ENCODE measurements at places on chromosomes 7 and 10.

DNA sequence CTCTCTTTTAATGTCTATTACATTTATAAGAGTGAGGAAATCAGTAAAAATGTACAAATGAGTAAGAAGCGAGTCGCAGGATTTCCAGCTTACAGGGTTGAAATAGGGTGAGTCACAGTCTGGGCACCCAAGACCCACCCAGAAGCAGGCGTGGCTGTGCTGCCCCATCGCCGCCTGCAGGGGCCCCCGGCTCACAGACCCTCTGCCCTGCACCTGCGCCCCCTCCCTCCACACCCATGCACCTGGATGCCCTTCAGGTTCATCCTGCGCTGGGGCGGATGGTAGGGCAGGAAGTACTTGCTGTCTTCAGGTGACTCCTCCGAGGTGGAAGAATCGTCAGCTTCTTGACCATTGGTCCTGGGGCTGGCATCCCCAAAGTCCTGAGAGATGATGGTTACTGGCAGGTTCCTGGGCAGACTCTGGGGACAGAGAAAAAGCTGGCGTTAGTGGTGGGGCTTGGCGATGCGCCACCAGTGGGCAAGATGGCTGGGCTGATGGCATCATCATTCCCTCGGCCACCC lies 90.2 kb upstream of the GNA12 start:
- peak; percentile 56 for DNase-seq

DNA sequence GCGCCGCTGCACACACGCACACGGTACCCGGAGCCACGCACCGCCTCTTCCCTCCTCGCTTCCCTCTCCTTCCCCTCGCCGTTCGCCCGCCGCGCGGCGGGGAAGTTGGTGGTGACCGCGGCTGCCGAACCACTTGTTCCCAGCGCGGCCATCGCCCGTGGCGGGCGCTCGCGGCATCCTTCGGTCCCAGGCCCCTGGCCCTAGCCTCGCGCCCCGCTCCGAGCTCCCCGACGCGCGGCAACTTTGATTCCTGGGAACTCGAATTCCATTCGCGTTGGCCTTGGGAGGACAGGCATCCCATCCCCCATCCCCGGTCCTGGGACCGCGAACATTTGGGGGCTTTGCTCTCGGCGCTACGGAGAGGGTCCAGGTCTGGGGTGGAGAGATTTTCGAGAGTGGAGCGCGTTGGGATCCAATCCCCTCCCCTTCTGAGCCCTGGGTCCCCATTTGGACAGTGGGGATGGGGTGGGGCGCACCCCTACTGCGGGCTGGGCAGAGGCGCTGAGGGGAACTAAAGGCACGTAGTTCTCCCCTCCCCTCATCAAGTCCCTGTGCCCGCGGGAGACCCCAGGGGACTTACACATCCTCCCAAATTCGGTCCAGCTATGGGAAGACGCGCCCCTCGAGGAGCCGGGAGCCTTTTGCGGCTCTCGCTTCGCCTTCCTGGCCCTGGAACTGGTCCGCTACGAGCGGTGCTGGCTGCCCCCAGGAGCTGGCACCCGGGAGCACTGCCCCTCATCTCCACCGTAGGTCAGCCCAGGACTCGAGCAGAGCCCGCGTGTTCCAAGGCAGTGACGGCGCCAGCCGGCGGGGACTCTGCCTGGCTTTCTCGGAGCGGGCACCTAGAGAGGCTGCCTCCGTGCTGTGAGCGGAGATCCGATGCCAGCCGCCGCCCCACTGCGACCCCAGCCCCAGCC lies 834 bp downstream of the CDH23 start:
- no peak for DNase-seq

DNA sequence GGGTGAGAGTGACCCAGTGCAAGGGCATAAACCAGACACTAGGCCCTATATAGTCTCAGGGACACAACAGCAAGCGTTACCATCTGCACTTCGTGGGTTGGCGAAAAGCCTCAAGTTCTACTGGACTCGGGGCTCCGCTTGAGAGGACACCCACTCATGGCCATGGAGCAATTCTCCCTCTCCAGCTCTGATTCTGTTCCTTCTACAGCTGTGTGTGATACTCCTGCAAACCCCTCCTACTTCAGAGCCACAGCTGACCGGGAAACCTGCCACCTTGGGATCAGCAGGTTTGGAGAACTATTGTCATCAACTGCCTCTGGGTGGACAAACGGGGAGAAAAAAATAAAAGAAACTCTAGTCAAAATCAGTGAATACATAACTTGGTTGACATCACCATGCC lies 306.9 kb downstream of the FGFR2 start:
- no peak for DNase-seq

GRCh38 chr10:132133005-132133404 lies 53.7 kb upstream of the DPYSL4 start:
- DNase-seq: no peak

GRCh38 chr10:12844811-12845483 lies 156.6 kb downstream of the CCDC3 start:
- peak; percentile 97 for DNase-seq

DNA sequence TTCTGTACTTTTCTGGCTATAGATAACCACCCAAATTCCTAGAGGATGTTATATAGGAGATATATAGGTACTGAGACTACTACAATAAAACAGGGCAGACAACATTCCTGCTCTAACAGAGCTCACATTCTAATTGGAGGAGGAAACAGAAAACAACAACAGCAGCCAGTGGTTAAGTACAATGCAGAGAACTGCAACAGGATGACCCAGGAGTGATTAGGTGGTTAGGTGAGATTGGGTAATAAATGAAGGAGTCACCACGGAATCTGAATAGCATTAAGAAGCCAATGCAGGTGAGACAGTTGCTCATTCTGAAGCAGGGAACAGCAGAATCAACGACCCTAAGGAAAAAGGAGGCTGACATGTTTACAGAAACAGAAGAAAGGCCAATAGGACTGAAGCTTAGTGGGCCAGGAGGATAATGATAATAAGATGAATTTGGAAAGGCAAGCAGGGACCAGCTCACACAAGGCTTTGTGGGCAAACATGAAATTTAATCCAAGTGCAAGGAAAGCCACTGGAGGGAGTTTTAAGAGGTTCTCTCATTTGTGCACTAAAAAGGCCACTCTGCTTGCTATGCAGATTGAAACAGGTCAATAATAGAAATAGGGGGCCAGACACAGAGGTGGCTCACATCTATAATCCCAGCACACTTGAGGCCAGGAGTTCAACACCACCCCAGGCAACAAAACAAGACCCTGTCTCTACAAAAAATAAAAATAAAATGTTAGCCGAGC lies 16.9 kb upstream of the REEP3 start:
- no peak for DNase-seq

DNA sequence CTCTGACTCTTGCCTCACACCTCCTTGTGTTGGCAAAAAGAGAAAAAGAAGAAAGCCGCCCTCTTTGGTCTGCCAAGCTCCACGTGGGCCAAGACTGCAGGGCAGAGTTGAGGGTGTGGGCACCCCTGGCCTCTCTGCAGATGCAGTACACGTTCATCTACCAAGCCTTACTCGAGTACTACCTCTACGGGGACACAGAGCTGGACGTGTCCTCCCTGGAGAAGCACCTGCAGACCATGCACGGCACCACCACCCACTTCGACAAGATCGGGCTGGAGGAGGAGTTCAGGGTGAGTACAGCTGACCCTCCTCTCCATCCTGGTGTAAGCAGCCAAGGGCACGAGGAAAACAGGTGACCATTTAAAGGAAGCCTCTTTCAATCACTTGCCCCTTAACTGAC lies 56.1 kb downstream of the MKI67 start:
- no peak for DNase-seq

DNA sequence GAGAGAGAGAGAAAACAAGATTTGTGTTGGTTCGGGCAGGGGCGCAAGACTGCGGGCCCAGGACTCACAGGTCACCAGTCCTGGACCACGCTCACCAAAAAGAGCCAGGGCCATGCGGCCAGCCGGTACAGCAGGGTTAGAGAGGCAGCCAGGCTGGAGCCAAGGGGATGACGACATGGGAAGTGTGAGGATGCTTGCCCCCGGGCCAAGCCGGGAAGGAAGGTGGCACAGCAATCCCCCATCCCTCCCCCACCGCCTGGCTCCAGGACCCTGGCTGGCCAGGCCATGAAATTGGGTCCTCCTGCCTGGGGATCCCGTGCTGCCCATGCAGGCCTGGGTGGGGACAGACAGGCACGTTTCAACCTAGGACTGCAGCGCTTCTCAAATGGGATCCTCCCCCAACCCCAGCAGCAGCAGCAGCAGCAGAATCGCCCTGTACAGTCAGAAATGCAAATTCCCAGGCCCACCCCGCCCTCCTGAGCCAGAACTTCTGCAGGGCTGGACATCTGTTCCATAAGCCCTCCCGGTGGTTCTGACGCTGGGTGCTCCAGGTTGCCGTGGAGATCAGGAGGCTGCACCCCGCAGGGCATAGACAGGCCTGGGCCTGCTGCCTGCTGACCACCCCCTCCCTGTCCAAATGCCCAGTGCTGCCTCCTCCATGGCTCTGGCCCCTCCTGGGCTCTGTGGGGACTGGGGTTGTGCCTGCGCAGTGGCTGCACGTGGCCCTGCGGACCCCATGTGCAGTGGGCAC lies 35.0 kb downstream of the YKT6 start:
- no peak for DNase-seq

GRCh38 chr7:64882341-64883112 lies 20.5 kb upstream of the ZNF273 start:
- DNase-seq: no peak

- DNase-seq: no peak
These were observed 116.0 kb upstream of the IMMP2L start for GRCh38 chr7:111678281-111678680.

DNA sequence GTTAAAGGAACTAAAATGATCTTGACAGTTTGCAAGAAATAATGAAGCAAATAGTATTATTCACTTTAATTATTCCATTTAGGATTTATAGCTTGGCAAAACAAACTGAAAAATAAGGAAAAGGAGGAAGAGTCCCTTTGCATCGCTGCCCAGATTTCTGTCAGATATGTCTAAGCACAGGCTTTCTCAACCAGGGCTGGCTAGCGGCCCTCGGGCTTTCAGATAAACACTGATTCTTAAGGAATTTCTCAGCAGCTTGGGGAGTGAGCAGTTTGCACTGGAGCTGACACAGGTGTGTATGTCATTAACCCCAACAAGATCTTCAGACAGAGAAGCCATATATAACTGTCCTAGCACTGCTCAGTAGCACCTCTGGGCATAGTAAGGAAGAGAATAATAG lies 47.9 kb upstream of the SEMA3D start:
- no peak for DNase-seq

- peak; percentile 5 for DNase-seq
These were observed 265.9 kb upstream of the NRP1 start for GRCh38 chr10:33600381-33600780.

GRCh38 chr7:132575982-132576720 lies at the start of gene PLXNA4:
TSS of gene PLXNA4 (minus strand) at chr7:132576470. CDS start at chr7:132508693, 67,777 bp downstream.
- peak; percentile 10 for DNase-seq

DNA sequence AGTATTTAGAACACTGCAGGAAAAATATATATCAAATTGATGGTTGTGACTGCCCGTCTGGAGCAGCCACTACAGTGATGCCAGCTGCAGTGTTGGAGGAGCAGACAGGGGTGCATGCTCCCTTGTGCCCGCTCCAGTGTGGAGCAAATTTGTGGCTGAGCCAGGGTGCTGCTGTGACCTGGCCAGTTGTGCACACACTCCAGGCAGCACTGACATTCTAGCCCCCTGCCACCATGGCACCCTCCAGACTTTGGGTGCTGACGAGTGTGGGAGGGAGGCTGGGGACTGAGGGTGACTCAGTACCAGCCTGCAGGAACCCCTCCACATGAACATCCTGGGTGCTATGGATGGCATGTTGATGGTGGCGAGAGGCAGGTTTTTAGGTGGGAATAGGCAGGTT lies 160.0 kb upstream of the PCDH15 start:
- no peak for DNase-seq

DNA sequence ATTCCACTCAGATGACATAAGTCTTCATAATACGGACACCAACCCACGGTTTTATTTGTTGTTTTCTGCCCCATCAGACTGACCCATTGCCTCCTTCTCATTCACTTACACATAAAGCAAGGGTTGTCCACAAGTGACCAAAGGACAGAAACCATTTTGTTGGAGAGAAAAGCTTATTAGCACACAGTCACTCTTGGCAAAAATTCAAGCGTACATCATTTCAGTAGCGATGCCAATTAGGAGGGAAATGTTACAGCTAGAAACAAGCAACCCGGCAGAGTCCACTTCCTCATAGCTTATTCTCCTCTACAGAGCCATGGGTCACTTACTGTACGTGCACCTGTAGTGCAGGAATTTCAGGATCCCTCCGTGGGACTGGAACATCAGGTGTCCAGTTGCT lies 23.0 kb downstream of the ABLIM1 start:
- DNase-seq: no peak

DNA sequence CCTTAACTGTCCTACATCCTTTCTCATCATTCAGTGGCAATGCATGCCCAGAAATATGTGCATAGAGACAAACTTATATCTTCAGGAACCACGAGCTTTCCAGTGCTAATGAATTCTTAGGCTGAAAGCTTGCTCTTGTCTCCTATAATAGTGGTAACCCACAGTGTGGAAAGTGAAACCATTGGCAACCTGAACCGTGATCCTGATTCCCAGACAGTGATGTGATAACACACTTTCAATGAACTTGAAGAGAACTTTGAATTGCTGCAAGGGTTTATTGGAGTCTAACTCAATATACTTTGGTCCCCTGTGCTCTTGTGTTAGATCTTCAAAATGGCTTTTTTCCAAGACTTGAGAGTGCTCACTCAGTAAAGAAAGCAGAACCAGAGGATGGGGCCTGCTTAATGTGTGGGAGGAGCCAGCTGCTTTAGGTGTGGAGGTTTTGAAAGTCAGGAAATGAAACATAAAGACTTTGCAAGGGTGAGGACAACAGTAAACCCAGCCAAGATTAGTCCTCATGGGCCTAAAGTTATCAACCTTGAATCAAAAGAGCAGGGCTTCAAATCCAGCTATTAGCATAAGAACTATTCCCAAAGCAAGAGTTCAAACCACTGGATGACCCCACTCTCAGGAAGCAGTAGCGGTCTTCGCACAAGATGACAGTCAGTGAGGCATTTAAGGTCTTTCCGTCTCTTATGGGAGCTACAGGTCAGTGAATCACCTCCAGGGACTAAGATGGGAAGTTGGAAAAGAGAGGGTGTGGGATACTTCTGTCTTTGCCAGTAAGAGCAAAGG lies 332.4 kb upstream of the NRP1 start:
- no peak for DNase-seq

GRCh38 chr10:5560142-5560816 lies 35.5 kb downstream of the CALML3 start:
- DNase-seq: no peak

DNA sequence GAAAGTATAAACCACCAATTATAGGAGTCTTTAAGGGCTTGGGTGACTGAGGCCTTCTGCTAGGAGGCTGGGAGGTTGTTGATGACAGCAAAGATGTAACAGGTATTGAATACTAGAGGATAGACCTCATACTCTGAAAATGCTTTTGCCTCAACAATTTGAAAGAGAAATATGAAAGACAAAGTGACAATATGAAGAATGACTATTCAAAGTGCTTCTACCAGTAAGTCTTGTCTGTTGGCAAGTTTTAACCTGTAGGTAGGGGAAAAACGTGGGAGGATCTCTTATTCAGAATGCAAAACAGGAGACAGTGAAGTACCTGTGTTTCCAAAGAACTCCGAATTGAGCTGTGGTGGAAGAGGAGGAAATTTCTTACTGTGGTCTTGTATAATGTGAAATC lies 38.2 kb downstream of the GBF1 start:
- no peak for DNase-seq

All from mesenchymal stem cell (in vitro differentiated cells and primary cell).